ENCODE measurements at places on chromosomes 12 and 14. TPM values are rescaled to one million over a fixed set of nuclear protein-coding genes. Genes with fewer than 3 reads are reported as not detected.

Gene TMEM253
- not detected for total RNA-seq

Gene NXPH4
- 0.47 TPM for total RNA-seq

Gene RERGL
- total RNA-seq, result not detected

Gene OTOGL
- total RNA-seq, result not detected

Gene CABP1
- 0.16 TPM for total RNA-seq

Gene MDM1
- total RNA-seq, result 23.2 TPM

Gene TMEM263
- 24.8 TPM for total RNA-seq

Gene RIC8B
- 13.6 TPM for total RNA-seq

Gene OR4N5
- not detected for total RNA-seq

Gene TBX5
- not detected for total RNA-seq

Gene KTN1
- 135 TPM for total RNA-seq

Gene POLE2
- 58.4 TPM for total RNA-seq

Gene KLRC2
- total RNA-seq, result not detected

Gene CFAP54
- 0.09 TPM for total RNA-seq

Gene PTPRR
- total RNA-seq, result not detected
